ENCODE measurements at places on chromosomes 6 and 20.
A peak's percentile ranks its signal among the peaks of the same experiment; 100 is the strongest.

DNA sequence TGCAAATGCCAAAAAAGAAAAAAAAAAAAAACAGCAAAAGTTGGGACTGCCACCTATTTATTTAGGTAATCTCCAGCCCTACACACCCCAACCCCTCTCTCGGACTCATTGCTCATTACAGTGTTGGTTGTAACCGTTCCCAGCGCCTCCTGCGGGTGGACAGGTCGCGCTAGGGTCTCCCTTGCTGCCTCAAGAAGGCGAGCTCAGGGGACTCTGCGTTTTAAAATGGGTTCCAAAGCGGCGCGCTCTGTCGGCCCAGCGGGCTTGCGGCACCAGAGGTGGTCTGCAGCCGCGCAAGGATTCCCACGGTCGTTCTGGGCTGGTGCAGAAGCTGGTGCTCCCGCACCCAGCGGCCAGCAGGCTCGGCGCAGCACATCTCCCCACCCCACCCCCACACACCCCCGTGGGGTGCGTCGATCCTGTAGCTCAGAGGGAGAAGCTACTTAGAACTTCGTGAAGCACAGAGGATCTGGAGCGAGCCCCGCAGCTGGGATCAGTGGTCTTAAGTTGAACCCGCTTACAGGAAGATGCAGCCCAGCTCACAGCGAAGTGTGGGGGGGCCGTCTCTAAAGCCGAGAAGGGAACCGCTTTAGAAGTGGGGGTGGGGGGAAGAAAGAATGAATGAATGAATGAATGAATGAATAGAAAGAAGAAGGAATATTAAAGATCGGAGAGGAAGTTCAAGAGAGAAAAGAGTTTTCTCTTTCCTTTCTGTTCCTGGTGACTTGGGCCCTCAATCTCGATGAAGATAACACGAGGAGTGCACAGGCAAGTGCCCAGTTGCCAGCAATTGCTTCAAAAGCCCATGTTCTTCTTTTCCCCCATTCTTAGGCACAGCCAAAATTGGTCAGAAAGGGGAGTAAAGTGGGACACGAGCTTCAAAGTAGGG lies 780 bp downstream of the TFAP2A start:
- DNase-seq, result no peak

GRCh38 chr6:132443206-132443605 lies 41.9 kb upstream of the MOXD1 start:
- DNase-seq, result no peak

DNA sequence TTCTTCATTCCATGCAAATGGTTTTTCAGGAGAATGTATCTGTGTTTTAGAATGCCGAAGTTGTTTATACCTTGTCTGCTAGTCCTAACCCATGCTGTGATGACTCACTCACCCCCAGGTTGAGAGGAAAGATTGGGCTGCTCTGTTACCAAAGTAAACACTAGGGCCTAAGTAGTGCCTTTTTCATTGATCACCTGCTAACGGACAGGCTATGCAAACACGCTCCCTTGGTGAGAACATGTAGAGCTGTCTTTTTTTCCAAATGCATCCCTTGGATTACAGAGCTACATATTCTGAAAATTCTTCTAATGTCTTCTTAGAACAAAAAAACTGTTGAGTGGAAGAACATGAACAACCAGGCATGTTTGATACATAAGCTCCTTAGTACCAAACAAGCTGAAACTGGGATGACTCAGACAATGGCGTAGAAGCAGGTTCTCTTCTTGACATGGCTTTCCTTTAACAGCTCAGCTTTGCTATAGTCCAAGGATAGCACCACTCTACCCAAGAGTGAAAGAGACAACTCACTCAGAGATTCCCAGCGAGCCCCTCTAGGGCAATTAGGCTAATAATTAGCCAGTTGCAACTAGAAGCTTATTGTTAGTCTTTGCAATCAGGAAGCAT lies 20.5 kb downstream of the PERP start:
- DNase-seq, result no peak

DNA sequence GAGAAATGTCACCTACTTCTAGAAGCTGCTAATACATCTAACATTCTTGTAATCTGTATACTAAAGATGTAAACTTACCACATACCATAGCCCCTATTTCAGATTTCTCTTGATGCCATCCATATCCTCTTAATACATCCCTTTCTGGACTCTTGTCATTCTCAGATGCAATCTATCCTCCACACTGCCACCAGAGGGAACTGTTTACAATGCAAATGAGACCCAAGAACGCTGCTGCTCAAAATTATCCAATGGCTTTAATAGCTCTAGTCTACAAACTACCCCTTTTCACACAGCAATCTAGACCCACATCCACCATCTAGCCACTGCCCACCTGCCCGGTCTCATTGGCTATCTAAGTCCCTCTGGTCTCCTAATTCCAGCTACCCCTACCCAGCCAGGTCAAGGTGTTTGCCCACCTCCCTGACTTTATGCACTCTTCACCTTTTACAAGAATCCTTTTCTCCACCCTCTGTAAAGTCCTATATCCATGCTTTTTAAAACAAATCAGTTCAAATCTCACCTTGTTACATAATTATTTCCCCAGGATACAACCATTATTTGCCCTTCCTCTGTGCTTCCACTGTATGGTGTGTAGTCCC lies 14.8 kb downstream of the FAXC start:
- peak; percentile 80 for DNase-seq

- no peak for DNase-seq
Measured at GRCh38 chr20:49183444-49183843, 4.7 kb downstream of the STAU1 start.

DNA sequence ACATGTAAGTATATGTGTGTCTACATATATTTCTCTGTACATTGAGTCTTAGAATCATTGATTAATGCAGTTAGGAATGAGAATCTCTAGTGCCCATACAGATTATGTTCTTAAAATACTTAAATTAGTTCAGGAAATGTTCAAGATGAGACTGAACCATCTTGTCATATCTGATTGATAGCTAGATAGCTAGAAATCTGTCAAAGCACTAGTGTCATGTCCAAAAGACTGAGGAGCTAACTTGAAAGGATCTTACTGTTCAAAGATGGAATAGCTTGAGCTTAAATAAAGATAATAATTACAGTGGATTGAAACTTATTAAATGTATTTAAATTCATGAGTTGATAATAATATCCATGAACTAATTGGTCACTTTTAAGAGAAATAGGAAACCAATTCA lies 191.7 kb upstream of the TCF21 start:
- no peak for DNase-seq

DNA sequence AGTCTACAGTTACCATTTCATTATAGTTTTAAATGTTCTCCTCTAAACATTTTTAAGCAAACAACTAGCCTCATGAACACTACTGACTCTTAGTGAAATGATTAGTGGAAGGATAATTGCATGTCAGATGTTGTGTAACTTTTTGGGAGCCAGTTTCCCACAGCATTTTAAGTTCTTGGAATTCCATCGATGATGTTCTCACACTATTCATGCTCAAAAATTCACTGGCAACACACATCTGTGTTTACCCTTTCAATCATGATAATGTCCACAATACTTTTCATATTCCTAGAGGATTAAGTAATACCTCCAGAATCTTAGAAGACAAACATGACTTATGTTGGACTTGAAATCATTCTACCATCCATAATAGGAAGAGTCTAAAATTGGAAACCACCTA lies 678.1 kb upstream of the ID4 start:
- no peak for DNase-seq

GRCh38 chr20:23832775-23833513 lies 6.4 kb upstream of the CST2 start:
- DNase-seq, result no peak

- DNase-seq, result no peak
Measured at GRCh38 chr6:52261229-52261628, 16.9 kb upstream of the IL17F start.

DNA sequence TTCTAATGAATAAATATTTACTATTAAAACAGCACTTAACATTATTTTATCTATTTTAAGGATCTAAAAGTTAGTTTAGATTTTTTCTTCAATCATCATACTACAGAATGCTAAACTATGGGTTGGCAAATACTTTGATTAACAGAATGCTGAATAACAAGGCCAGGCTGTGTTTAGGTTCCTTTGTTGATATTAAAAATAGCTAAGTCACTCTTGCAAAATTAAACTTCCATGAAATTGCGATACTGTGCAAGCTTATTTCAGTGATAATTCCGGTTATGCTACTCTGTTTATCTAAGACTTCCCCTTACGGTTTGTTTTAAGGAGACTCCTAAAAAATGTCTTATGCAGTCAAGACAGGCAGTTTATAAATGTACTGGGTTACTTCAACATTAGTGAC lies 2.8 kb downstream of the RNF24 start:
- peak; percentile 91 for DNase-seq

- DNase-seq, result no peak
Measured at GRCh38 chr20:16693278-16693677, 36.5 kb upstream of the SNRPB2 start.

GRCh38 chr6:131765081-131765803 lies 42.6 kb upstream of the ENPP1 start:
- no peak for DNase-seq

DNA sequence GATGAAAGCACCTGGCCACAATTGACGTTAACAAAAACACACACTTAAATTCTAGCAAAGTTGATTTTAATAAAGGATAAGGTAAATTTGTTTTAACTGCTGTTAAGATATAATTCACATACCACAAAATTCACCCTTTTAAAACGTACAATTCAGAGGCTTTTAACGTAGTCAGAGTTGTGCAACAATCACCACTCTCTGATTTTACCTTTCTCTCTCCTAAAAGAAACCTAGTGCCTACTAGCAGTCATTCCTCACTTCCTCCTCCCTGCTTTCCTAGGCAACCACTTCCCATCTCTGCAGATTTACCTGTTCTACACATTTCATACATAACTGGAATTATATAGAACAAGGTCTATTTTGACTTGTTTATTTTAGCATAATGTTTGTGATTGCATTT lies 58.9 kb downstream of the PTPRK start:
- DNase-seq, result no peak

GRCh38 chr6:29887330-29887818 lies 55.0 kb upstream of the HLA-A start:
- DNase-seq, result peak; percentile 27

GRCh38 chr6:101614774-101615173 lies 221.3 kb downstream of the GRIK2 start:
- DNase-seq, result no peak

DNA sequence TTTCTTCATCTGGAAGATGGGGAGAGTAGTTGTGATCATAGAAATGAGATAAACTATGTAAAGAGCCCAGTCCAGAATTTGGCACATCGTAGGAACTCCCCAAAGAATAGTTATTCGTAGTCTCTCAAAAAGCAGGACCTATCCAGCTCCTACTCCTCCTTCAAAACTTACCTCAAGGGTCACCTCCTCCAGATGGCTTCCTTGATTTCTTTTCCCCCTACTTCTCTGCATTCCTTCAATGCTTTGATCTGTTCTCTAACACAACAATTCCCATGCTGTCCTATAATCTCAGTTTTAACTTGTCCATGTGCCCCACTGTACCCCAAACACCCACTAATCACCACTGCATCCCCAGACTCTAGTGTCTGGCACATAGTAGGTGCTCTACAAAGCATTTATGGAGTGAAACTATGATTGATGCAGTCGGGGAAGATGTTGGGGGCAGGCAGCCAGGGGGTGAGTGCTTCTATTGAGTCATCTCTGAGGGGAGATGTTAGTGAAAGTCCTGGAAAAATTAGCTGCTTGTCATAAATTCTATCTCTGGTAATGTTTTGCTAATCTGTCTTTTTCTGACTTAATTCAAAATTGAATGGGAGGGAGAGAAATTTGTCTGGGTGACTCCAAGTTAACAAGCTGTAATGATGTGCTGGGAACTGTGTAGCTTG lies 181.3 kb upstream of the KCNG1 start:
- DNase-seq, result no peak

- DNase-seq, result no peak
Measured at GRCh38 chr6:88813045-88813444, 150.4 kb downstream of the RNGTT start.

GRCh38 chr20:25622049-25622448 lies 1.8 kb downstream of the NANP start:
- no peak for DNase-seq

GRCh38 chr6:56843476-56844349 lies 111.2 kb upstream of the BEND6 start:
- DNase-seq, result peak; percentile 95

GRCh38 chr6:8750627-8751026 lies 315.3 kb upstream of the SLC35B3 start:
- no peak for DNase-seq

- no peak for DNase-seq
Measured at GRCh38 chr6:158768436-158768835, 50.7 kb downstream of the EZR start.

- no peak for DNase-seq
Measured at GRCh38 chr6:5290500-5290899, 29.2 kb downstream of the FARS2 start.

GRCh38 chr20:13418263-13419229 lies 197.5 kb downstream of the ISM1 start:
- DNase-seq, result peak; percentile 32

GRCh38 chr6:112113431-112113830 lies 26.0 kb downstream of the FAM229B start:
- no peak for DNase-seq

GRCh38 chr6:132978685-132979084 lies 164.3 kb downstream of the RPS12 start:
- no peak for DNase-seq

GRCh38 chr20:32018269-32019155 lies 8.3 kb downstream of the CCM2L start:
- DNase-seq, result peak; percentile 42

DNA sequence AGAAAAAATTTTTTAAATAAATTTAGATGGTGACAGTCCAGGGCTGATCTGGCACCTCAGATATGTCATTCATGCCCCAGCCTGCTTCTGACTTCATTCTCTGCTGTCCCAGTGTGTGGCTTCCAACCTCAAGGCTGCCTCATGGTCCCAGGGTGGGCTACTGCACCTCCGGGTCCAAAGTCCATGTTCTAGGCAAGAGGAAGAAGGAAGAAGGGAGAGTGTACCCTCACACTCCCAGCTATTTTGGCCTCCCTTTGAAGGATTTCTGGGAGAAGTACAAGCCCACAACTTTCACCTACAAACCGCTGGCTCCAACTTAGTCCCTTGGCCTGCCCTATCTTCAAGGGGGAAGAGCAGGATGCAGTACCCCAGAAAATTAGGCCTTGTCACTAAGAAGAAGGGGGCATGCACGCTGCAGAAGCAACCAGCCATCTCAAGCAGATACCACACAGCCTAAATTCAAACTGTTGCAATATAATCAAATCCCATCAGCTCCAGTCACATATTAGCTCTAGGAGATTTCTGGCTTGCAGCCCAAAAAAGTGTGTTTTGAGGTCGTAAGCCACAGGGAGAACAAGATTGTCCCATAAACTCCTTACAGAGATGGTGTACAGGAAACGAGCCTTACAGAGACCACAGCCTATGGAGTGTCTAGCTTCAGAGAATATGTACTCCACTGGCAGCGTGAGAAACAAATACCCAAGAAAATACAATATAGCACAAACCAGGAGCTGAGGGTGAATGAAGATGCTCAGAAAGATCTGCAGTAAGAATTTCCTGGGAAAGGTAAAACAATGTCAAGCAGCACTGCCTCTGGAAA lies 906 bp upstream of the BTN3A2 start:
- peak; percentile 48 for DNase-seq

DNA sequence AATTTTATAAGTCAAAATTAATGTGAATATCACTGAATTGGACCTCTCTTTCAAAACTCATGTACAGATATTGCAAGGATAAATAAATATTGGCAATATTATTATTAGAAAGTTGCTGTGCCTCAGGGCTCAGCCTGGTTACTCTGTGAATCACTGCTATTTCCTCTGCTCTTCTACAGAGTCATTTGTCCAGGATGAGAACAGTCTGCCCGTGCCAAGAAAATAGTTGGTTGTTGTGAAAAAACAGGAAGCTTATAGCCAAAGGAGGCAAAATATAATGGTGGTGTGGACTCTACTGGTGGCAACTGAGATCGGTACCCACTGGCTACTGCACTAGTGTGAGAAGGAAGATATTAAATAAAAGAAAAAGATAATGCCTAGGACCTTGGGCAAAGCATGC lies 93.6 kb downstream of the RIMS1 start:
- no peak for DNase-seq

Data from hematopoietic multipotent progenitor cell treated with erythropoietin and hydrocortisone succinate and interleukin-3 and kit ligand, for 4 days (in vitro differentiated cells).